CD8-positive, alpha-beta T cell (primary cell): ENCODE measurements at places on chromosomes 4 and X.

DNA sequence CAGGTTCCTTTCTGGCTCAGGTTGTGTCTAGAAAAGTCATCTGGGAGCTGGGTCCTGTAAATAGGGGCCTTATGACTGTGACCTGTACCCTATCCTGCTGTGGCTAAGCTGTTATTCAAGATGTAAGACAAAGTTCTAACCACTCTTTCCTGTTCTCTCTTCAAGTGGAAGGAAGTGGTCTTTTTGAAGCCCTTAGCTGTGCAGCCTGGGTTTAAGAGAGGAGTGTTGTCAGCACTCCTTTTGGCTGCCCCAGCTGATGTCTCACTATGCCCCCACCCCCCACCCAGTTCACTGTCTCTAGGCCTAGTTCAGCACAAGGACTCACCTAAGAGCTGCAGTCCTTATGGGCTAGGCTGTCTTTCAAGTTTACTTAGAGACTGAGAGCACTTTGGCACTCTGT, 1069.5 kb downstream of the FAM133A start:
- DNase-seq = no peak

DNA sequence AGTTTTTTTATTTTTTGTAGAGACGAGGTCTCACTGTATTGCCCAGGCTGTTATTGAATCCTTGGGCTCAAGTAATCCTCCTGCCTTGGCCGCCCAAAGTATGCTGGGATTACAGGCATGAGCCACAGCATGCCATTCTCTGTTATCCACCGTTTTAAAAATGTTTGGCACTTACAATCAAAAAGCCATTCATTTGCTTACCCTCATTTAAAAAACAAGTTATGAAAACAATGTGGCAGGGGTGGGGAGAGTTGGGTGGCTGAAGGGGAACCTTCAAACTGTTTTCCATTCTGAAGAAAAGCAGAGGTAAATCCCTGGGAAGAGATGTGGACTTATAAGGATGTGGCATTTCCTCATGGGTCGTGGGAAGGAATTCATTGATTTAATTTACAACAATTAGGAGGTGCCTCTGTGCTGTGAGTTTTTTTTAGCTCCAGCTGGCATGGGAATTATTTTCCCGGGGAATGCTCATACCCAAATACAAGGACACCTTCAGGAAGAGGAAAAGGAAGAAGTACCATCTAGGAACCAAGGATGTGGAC, 103.5 kb downstream of the MID1 start:
- DNase-seq = no peak

DNA sequence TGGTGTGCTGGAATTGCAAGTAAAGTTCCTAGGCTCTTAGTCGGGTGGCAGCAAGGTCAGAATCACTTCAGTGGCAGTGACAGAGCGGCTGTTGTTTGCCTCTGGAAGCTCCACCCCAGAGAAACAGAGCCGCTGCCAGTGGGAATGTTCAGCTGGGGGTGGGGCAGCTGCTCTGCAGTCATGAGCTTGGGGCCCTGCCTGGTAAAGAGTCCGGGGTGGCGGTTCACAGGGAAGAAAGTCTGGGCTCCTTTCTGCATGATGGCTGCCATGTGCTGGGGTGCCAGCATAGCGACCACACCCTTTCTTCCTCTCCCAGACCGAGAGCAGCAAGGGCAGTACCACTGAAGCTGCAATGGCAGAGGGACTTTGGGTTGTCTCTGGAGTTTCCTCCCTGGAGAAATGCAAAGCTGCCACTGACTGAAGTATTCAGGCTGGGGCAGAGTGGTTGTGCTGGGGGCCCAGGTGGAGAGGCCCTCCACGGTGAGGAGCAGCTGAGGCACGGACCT, 108.8 kb upstream of the CENPE start:
- DNase-seq = no peak

GRCh38 chr4:159455675-159456237, 352.9 kb downstream of the RAPGEF2 start:
- DNase-seq = no peak

GRCh38 chr4:84480082-84480481, 19.0 kb downstream of the NKX6-1 start:
- DNase-seq = no peak

- no peak for DNase-seq
Measured at GRCh38 chr4:76035799-76036380, at the start of gene CXCL11. TSS of gene CXCL11 (minus strand) at chr4:76036070. CDS start at chr4:76035987, 83 bp downstream.

- DNase-seq = peak; percentile 39
Measured at GRCh38 chr4:25913056-25913850, 767 bp upstream of the SMIM20 start.

DNA sequence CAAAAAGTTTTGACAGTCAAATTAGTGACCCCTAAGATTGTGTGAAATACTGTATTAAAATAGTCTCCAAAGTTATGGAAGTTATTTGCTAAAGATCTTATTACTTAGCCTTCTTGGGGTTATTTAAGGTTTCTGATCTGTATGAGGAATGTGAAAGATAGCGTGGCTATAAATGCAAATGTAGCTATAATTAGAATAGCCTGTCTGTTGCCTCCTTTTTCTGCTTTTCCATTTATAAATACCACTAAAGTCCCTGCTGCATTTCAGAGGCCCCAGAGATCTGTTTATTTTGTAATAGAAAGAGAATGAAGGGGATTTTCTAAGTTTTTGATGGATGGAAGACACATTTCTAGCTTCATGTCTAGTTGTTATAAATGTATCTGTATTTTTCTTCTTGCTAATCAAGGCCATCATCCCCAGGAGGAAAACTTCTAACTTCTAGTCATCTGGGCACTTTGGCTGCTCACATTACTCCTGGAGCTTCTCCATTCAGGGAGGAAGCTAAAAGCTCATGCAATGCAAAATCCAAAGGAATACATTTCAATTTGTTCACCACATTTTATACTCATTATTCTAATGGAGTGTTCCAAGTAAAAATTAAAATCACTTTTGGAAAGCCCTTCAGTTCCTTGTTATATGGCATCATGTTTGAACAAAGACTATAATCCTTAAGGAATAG, 73.9 kb downstream of the INTS12 start:
- no peak for DNase-seq

DNA sequence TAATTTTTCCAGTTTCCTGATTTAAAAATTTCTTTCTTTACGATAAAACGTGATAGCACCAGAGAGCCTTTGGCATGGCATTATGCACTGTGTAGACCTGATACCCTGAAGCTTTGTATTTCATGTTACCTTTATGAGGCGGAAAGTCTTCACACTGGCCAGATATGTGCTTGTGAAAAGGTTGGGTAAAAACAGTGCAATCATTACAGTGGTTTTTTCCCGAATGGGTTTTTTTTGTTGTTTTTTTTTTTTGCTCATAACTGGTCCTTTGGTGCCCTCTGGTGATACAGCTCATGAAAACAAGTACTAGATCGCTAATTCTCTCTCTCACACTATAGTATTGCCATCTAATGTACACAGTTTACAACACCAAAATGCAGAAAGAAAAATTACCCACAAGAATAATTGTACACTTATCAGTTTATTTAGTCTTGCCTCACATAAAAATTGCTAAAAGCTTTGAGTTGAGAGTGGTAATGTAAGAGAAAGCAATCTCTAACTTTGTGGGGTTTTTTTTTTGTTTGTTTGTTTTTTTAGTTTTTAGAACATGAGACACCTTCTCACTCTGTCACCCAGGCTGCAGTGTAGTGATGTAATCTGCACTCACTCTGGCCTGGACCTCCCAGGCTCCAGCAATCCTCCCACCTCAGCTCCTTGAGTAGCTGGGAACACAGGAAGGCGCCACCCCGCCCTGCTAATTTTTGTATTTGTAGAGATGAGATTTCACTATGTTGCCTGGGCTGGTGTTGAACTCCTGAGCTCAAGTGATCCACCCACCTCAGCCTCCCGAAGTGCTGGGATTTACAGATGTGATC, 21.3 kb downstream of the SPCS3 start:
- DNase-seq = no peak

GRCh38 chrX:154990496-154990895, 32.0 kb downstream of the F8 start:
- no peak for DNase-seq

GRCh38 chr4:41921476-41921875, 13.8 kb upstream of the TMEM33 start:
- no peak for DNase-seq
